ENCODE measurements at places on chromosomes 5 and 9.

DNA sequence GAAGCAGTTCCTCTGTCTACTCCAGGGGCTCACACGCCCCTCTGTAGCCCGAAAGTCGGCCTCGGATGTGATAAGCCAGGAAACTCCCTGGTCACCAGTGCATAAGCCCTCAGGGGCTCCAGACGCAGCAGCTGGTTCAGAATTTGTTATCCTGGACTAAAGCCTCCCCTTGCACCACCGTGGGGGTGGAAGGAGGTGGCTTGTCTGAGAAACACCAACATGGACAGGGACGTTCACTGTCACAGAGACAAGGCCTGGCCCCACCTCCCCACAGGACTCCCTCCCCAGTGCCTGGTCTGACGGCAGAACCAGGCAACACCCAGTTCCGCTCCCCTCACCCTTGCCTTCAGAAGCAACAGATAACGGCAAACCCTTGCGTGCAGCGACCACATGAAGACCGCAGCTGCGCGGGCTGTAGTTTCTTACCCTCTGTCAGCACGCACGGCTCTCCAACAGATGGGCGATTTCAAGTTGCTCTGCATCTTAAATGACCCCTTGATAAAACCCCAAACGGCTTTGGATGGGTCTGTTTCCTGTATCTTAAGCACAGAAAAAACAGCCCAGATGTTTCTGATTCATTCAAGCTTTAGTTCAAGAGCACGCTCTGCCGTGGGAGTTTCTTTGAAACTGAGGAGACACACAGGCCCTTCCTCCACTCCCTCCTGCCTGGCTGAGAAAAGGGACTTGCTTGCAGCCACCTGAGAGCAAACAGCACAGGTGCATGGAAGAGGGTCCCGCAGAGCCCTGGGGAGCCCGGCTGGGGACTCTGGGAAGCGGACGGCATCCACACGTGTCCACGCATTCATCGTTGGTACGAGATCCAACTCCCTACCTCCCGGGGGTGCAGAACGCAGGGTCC lies 44.7 kb upstream of the NKD2 start:
- peak; percentile 70 for DNase-seq

DNA sequence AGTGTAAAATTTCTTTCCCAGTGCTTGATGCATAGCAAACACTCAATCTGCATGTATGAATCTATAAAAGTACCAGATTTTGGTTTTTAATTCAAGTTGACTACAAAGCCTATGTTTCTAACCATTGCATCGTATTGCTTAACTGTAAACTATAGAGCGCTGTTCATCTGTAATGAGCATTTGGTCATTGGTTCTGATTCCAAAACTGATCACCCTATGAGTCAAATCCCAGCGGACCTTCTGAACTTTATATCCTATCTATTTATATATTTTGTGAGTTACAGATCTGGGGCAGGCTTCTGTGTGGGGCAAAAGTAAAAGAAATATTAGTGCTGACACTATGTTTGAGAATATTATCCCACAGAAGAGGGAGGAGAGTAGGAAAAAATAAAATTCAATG lies 305.7 kb upstream of the TNC start:
- DNase-seq: no peak

DNA sequence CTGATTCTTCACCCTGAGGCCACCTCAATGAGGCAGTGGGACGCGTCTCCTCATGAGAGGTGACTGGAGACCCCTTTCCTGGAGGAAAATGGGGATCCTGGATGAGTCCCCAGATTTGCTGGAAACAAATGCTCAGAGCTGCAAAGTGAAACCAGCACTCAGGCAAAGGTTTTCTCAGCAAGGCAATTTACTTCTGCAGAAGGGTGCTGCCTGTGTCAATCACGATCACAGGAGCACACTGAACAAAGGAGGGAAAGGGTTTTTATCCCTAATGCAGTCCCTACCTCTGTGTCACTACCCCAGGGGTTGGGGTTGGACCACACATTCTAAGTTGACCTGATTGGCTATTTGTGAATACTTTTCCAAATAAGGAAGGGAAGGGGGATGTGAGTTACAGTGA lies 69.9 kb upstream of the CDK20 start:
- no peak for DNase-seq

DNA sequence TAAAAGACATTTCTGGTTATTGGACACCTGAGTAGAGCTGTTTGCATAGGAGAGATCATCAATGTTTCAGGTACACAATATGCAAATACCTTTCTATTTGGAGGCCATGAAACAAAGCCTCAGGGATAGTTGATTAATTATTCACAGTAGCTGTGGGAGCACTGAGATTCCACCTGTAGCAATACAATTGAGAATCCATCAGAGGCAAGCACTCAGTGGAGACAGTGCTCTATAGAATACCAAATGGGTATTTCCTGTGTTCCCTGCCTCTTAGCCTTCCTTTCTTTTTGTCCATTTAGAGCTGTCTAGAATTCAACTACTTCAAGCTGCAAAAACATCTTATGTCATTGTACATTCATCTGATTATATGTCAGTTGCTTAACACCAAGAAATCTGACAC lies 1754.0 kb upstream of the ACO1 start:
- DNase-seq: no peak

- DNase-seq: no peak
Observed at GRCh38 chr5:73691302-73692080, 65.5 kb downstream of the ARHGEF28 start.

GRCh38 chr5:176687881-176688280 lies 40.6 kb downstream of the TSPAN17 start:
- no peak for DNase-seq

GRCh38 chr9:98057138-98057799 lies 737 bp downstream of the NANS start:
- DNase-seq: no peak

DNA sequence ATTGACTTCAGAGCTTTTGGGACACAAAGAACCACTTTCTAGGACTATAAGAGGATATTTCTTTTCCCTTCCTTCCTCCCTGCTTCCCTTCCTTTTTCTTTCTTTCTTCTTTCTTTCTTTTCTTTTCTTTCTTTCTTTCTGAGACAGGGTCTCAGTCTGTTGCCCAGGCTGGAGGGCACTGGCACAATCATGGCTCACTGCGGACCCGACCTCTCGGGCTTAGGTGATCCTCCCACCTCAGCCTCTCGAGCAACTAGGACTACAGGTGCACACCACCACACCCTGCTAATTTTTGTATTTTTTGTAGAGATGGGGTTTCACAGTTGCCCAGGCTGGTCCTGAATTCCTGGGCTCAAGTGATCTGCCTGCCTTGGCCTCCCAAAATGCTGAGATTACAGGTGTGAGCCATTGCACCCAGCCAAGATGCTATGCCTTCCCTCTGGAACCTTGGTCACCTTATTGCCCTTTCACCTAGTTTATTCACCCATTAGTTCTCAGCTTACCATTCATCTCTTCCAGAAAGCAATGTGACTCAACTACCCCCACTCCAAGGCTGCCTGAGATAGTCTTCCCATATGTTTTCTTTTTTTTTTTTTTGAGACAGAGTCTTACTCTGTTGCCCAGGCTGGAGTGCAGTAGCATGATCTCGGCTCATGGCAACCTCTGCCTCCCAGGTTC lies 10.1 kb downstream of the PLIN2 start:
- DNase-seq: no peak

DNA sequence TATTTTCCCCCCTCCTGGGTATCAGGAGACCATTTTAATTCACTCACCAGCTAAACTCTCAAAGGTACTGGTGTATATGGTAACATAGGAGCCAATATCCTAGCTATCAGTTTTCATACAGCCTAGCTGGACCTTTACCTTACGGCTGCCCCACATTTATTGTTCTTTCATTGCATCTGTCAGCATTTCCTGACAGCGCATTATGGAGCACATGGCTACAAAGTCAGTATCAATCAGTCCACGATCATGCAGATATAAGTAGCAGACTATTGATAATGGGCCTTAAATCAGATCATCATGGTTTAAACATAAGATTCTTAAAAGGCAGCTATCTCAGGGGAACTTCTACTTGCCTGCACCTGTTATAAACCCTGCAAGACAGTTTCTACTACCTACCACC lies 304.7 kb downstream of the KIAA0825 start:
- no peak for DNase-seq

DNA sequence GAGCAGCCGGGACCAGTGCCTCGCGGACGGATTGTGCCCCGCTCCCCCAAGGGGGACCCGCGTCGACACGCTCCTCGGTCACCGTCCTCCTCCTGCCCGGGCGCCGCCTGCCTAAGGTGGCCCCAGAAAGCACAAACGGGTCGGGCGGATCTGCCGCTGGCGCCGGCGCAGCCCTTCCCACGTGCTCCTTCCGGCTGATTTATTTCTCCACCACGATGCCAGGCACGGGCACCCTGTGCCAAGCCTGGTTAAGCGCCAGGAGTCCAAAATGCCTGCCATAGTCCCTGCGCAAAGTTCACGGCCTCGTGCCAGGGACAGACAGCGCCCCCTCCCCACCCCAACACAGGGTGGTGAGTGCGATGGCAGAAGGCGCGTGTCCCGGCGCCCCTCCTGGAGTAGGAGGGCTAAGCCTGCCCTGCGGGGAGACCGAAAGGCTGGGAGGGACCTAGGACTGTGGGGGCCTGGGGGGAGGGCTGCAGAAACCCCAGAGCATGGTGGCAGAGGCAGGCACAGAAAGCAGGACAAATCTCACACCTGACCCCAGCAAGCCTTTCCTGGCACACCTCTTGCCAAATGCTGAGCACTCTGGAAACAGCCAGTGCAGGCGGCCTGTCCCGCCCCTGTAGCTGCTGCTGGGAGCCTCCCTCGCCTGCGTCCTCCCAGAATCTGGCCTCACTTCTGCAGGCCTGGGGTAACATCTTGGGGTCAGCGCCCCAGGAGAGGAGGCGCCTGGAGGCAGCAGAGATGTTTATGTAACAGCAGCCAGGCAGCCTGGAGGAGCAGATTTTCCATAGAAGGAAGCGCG lies 1.1 kb upstream of the NOTCH1 start:
- DNase-seq: peak; percentile 68

DNA sequence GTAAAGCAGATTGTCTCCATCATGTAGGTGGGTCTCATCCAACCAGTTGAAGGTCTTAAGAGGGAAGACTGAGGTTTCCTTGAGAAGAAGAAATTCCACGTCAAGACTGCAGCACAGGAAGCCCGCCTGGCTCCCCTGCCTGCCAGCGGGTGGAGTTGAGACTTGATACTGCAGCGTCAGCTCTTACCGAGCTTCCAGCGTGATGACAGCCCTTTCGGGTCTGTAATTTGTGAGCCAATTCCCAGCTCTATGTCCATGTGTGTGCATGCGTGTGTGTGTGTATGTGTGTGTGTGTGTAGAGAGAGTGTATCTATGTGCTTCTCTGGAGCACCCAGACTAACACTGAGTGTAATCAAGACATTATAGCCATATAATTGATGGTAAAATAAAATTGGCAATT lies 379.7 kb upstream of the IRX2 start:
- no peak for DNase-seq

DNA sequence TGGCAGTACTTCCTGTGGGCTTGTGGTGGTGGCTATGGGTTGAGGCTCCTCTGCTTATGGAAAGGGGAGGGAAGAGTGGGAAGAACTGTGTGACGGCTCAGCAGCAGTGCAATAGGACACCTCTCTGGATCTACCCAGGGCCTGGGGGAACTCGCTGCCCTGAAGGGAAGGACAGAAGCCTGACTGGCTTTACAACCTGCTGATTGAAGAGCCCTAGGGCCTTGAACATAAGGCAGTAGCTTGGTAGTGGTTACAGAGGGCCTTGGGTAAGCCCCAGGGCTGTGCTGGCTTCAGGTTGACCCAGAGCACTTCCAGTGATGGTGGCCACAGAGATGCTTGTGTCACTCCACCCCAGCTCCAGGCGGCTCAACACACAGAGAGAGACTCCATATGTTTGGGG lies 5.5 kb downstream of the CCIN start:
- DNase-seq: no peak

DNA sequence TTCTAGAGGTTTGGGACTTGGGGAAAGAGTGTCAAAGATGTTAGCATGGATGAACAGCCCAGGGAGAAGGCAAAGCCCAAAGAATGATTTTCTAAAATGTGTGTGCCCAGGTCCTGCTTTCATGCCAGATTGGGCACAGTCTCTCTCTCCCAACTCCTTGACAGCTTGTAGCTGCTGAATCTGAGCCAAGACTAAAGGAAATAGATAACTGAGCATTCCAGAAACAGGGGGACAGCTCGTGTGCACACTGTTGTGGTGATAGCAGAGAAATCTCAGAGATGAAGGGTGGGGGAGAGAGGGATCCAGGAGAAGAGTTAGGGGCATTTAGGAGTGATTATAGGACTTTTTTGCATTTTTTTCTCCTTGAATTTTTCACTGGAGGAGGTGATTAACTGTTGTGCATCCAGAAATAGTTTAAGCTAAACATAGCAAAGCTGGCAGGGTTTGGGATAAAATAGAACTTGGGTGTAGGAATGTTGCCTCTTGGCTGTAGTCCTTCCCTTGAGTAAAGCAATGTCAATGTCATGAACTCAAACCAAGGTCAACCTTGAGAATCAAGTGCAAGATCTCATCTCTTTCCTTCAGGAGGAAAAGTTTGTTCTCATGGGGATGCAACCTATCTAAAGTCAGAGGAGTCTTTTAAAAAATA lies 245.9 kb downstream of the SH3GL2 start:
- DNase-seq: no peak

DNA sequence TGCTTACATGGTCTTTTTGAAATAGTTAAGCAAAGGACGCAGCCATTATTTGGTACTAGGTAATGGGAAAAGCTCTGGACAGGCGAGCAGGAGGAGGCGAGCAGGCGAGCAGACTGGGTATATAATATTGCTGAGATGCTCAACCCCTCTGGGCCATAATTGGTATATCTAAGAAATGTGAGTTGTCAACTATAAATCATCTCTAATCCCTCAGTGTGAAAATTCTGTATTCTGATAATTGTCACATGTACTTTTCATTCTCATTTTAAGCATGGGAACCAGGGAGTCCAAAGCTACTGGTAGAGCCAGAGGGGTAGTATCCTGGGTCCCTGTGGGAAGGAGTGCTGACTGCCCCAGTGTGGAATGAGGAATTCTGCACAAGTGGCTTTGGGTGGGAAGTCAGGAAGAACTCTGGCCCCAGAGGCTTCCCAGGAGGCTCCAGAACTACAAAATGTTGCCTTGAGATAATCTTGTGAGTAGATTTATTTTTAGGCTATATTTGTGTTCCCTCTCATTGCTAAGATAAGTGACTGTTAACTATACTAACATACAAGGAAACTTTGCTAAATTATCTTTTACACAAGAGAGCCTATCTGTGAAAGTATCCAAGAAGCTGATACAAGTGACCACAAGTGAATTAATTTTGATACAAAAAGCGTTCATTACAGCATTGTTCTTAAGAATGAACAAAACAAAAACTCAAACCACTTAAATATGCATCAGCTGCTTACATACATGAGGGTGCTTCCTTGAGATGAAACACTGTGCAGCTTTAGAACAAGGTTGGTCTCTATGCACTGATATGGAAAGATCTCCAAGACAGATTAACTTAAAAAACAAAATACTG lies 70.5 kb upstream of the TNFAIP8 start:
- DNase-seq: no peak

- DNase-seq: no peak
Observed at GRCh38 chr9:33809506-33809905, 7.5 kb upstream of the UBE2R2 start.

- no peak for DNase-seq
Observed at GRCh38 chr9:123710299-123710698, 219.6 kb downstream of the DENND1A start.

GRCh38 chr5:156396063-156396829 lies 69.3 kb downstream of the SGCD start:
- no peak for DNase-seq

- no peak for DNase-seq
Observed at GRCh38 chr9:133735415-133735775, 2.8 kb downstream of the SARDH start.

- DNase-seq: no peak
Observed at GRCh38 chr9:36214571-36214970, 23.9 kb downstream of the CLTA start.

All from right hindlimb (tissue), 1 donor.